ENCODE measurements at places on chromosomes 12 and 14. TPM values are rescaled to one million over a fixed set of nuclear protein-coding genes. Genes with fewer than 3 reads are reported as not detected.

DNA sequence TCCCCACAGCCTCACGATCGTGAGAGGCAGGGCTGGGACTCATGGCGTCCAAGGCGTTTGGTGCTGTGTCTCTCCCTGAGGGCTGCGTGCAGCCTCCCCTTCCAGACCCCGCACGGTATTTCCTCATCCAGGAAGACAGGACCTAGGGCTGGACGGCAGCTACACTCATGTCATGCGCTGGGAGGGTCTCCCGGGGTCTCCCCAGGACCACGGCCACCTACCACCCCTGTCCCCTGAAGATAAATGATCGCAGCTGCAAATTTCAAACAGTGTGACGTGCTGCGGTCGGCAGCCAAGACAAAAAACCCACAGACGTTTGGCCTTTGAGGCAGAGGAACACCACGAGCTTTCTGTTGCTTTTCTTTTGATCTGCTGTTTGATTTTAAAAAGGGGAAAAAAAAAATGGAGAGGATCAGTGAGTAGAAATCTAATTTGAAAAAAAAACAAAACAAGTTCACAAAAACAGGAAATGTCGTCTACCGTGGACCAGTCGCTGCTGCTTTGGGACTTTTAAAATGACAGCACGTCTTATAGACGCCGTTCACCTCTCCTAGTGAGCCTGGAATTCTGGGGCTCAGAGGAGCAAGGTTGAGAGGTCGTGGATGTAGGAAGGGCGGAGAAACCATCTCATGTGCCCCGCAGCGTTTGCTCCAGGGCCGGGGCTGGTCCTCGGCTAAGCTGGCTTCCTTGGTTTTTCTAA, 237.6 kb downstream of the SLC41A2 start:
- DNase-seq, result peak; percentile 37

- no peak for DNase-seq
These were observed 76.3 kb upstream of the PPP4R3A start for GRCh38 chr14:91586410-91586809.

DNA sequence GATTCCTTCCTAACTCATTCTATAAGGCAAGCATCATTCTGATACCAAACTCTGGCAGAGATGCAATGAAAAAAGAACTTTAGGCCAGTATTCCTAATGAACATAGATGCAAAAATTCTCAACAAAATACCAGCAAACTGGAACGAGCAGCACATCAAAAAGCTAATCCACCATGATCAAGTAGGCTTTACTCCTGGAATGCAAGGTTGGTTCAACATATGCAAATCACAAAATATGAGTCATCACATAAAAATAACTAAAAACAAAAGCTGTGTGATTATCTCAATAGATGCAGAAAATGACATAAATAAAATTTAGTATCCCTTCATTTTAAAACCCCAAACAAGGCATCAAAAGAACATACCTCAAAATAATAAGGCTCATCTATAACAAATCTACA, 98.9 kb downstream of the ACSS3 start:
- DNase-seq, result no peak

GRCh38 chr14:100690672-100691071, 36.0 kb upstream of the DLK1 start:
- no peak for DNase-seq

DNA sequence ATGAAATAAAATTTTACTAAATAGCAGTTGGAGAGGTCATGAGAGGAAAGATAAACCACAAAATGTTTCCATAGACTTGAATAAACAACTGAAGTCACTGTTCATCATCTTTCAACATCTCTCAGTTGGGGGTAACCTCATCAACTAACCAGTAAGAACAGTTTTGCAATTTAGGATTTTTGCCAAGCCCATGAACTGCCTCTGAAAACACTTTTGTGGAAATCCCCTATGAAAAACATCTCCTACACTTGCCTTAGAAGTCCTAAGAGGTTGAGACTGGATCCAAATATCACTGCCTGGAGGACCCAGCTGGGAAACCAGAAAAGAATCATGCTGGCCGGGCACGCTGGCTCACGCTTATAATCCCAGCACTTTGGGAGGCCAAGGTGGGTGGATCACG, 273.1 kb downstream of the C12orf50 start:
- DNase-seq, result no peak

NAV3 gene
- 1.9 TPM for total RNA-seq

DNA sequence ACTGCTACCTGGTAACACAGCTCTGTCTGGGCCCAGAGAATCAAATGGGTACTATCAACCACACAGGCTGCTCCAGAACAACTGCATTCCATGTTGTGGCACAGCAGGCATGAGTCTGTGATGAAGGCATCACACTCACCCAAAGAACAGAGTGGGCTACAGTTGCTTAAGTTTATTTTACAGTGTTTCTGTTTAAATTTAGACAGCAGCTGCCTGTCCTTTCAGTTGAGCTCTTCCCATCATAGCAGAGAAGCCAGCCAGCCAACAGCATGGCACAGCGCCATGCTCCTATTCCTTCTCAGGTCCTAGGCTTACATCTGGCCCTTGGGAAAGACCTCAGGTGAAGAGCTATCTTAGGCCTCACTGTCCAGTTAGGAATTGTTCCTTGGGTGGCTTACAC, 147.0 kb upstream of the FRMD6 start:
- DNase-seq, result no peak

NR4A1 gene
- total RNA-seq, result 52.0 TPM

MYRFL gene
- total RNA-seq, result 0.45 TPM

KCNA1 gene
- not detected for total RNA-seq

GRCh38 chr14:29897181-29897580, 30.5 kb downstream of the PRKD1 start:
- DNase-seq, result no peak

- no peak for DNase-seq
These were observed 86.6 kb downstream of the FOXN3 start for GRCh38 chr14:89330236-89331002.

- peak; percentile 33 for DNase-seq
These were observed 41.7 kb upstream of the RIN3 start for GRCh38 chr14:92471919-92472318.

PTPRO gene
- 26.1 TPM for total RNA-seq

GRCh38 chr12:103742349-103742932, 98.6 kb downstream of the NT5DC3 start:
- peak; percentile 76 for DNase-seq

DNA sequence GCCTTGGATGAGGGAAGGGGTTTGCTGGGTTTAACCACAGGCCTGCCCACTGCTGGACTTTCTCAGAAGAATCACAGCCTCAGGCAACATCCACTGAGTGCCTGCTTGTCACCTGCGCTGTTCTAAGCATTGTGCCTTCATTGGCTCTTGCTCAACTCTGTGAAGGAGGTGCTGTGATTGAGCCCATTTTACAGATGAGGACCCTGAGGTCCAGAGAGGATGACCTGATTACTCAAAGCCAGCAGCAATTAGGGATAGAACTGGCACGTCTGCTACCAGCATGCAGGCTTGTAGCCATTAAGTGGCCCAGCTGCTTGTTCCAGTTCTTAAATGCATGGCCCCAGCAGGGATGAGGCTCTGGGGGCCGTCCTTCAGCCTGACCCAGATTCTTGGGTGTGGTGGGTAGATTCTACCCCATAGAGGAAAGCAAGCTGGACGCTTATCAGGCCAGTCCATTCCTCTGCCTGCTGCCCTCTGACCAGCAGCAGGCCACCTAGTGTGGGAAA, 54.6 kb downstream of the ESRRB start:
- no peak for DNase-seq

- no peak for DNase-seq
These were observed 11.3 kb upstream of the USP15 start for GRCh38 chr12:62248873-62249272.

GRCh38 chr14:58107947-58108552, 44.0 kb downstream of the ARMH4 start:
- peak; percentile 32 for DNase-seq

ACOT6 gene
- not detected for total RNA-seq

- DNase-seq, result no peak
These were observed 8.0 kb upstream of the RASSF8 start for GRCh38 chr12:25950329-25951115.

IL31 gene
- total RNA-seq, result not detected

- peak; percentile 85 for DNase-seq
These were observed 604 bp downstream of the EIF4B start for GRCh38 chr12:53006810-53007309.

DNA sequence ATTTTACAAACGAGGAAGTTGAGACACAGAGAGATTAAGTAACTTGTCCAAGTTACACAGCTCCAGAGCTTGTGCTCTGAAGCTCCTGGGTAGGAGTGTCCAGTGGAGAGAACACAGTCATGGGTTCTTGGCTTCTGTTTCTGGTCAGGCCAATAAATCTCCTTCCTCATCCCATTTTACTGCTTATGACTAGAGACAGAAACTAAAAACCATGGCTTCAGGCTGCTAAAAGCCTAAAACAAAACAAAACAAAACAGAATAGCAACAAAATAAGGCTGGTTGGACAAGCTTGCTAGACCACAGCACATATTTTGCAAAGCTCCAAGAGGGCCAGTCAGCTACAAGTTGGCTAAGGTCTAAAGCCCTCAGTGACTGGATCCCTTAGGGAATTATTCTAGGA, 49.8 kb downstream of the PTGER2 start:
- DNase-seq, result no peak

DNA sequence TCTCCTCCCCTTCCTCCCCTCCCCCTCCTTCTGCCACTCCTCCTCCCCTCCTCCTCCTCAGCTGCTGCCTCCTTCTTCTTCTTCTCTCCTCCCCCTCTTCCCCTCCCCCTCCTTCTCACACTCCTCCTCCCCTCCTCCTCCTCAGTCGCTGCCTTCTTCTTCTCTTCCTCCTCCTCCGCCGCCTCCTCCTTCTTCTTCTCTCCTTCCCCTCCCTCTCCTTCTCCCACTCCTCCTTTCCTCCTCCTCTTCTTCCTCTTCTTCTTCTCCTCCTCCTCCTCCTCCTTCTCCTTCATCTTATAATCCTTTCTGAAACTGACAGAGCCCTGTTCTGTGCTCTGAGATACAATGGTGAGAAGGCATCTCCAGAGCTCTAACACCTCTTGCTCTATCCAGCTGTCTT, 73.1 kb upstream of the DCD start:
- no peak for DNase-seq

DNA sequence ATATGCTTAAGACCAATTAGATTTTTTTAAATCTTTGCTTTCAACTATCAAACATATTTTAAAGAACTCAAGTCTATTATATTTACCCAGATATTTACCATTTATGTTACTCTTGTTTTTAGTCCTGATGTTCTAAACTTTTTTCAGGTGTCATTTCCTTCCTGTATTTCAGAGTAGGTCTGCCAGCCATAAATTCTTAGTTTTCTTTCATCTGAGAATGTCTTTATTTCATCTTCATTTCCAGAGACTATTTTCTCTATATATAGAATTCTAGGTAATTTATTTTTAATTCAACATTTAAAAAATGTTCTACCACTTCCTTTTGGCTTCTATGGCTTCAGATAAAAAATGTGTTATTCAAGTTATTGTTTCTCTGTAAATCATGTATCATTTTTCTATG, 218.2 kb upstream of the AMIGO2 start:
- no peak for DNase-seq

- peak; percentile 93 for DNase-seq
These were observed at the start of gene SSTR1 for GRCh38 chr14:38207736-38208617. SSTR1 (plus strand) TSS chr14:38207904; CDS start chr14:38209390, 1,486 bp downstream.

DNA sequence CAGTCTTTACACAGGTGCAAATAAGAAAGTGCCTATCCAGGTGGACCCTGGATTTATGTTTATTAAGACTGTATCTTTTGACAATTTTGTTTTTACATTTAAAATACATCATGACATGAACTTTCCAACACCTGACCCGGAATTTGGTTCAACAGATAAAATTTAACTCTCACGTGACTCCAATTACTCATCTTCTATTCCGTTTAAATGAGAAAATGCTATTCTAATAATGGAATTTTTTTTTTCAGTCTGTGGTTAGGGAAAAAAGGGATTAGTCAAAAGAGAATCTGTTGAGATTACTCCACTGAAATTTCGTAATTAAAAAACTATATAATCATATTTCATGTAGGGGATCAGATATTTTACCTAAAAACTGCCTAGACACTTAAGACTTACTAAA, 11.1 kb downstream of the VPS37B start:
- DNase-seq, result no peak

GRCh38 chr12:26058308-26058707, 66.5 kb downstream of the BHLHE41 start:
- DNase-seq, result no peak

FGF6 gene
- not detected for total RNA-seq

SLCO1A2 gene
- total RNA-seq, result not detected

DNA sequence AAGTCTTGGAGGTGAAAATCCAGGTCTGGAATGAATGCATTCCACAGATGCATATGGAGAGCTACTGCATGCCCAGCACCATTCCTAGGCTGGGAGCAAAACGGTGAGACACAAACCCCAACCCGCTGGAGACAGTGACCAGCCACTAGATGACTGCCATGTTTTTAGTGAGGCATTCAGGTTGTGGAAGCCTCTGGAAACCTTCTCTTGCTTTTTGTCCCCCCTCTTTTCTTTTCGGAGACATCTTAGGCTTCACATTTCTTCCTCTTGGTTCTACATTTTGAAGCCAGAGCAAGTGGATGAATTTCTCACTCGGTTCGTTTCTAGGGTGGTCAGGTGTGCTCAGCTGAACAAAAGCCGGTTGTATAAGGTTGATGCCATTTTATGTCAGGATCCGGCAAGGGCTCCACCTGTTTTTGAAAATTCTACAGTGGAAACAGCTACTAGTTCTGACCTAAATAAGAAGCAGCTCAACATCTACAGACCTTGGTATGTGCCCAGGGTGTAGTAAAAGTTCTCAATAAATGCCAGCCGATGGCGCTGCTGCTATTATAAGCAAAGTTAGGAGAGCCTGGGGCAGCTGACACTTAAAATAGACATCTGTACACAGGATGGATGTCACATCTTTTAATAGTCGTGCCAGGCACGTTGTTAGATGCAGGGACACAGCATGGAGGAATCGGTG, 1.8 kb upstream of the ZNF839 start:
- DNase-seq, result peak; percentile 59

- DNase-seq, result no peak
These were observed 158.3 kb upstream of the PRKD1 start for GRCh38 chr14:30085943-30086342.

GRCh38 chr14:68020999-68021663, 201.6 kb downstream of the RAD51B start:
- no peak for DNase-seq
